Fibroblast of skin of right quadriceps (primary cell): ENCODE measurements at places on chromosomes 11 and 22.
A peak's percentile ranks its signal among the peaks of the same experiment; 100 is the strongest.

GRCh38 chr22:47043835-47044721 lies 281.6 kb downstream of the TBC1D22A start:
- peak; percentile 57 for DNase-seq

GRCh38 chr11:120923866-120924508 lies 99.9 kb upstream of the TBCEL start:
- no peak for DNase-seq

DNA sequence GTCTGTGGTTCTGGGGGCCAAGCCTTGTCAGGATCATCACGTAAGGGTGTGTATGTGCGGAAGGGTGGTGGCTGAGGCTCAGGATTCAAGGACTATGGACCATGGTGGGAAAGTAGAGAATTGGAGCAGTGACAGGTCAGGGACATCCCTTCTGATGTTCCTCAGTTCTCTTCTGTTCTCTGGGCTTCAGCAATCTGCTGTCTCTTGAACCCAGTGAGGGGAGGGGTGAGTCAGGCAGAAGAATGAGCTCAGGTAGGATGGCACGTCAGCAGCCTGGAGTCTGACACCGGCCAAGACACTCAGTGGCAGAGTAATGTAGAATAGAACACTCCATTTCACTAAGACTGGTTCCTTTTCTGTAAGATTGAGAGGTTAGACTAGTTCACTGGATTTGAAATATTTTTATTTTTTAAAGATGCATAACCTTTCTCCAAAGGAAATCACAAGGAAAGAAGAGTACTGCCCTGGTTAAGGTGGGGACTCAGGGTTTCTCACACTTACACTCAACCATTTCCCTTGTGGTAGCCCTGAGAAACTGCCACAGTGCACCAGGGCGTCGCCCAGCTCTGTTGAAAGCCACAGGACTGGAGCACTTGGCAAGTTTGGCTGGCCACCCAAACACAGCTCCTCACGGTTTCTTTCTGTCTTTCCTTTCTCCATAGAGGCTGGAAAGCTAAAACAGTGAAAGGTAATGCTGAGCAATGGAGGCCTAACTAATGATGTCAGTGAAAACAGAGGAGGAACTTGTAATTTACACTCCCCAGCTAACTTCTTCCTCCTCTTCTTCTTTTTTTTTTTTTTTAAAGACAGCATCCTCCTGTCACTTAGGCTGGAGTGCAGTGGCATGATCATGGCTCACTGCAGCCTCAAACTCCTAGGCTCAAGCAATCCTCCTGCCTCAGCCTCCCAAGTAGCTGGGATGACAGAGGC lies 23.1 kb upstream of the MICAL2 start:
- peak; percentile 85 for DNase-seq

DNA sequence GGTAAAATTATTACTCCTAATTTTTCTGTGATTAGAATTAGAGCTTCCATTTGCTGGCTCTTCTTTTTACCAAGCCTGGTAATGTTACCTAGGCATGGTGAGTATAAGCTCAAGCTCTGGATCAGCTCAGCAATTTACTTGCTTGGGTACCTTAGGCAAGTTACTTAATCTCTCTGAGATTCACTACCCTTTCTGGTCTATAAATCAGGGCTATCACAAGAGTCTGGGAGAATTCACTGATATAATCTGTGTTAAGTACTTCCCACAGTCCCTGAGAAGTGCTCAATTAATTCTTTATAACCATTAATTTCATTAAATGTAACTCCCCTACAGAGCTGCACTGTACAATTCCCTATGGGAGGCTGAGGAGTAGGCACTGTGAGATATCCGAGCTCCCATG lies 44.2 kb downstream of the TMEM123 start:
- DNase-seq = no peak

- DNase-seq = no peak
Measured at GRCh38 chr22:32348031-32348611, 9.5 kb upstream of the RFPL3 start.

- DNase-seq = no peak
Measured at GRCh38 chr22:27609451-27609888, 192.1 kb downstream of the MN1 start.

DNA sequence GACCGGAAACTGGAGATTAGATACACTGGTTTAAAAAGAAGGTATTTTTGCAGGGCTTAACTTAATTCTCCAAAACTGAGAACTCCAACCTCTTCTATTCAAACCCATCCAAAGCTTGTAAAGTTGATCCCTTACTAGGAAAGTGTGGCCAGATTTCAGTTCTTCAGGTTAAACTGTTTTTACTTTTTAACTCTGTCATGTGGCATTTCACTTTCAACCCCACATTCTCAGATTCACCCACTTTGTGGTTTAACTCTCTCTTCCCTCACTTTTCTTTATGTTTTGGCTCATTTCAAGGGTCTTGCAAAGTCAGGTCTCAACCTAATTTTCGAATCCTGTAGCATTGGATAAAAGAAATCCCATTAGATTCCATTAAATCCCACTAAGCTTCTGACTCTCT lies 75.4 kb downstream of the MPPED2 start:
- no peak for DNase-seq

- no peak for DNase-seq
Measured at GRCh38 chr11:111393096-111393495, 14.0 kb upstream of the POU2AF1 start.

- DNase-seq = no peak
Measured at GRCh38 chr22:30054764-30055069, 25.5 kb upstream of the HORMAD2 start.

- no peak for DNase-seq
Measured at GRCh38 chr11:61153593-61154095, 7.6 kb downstream of the VPS37C start.

DNA sequence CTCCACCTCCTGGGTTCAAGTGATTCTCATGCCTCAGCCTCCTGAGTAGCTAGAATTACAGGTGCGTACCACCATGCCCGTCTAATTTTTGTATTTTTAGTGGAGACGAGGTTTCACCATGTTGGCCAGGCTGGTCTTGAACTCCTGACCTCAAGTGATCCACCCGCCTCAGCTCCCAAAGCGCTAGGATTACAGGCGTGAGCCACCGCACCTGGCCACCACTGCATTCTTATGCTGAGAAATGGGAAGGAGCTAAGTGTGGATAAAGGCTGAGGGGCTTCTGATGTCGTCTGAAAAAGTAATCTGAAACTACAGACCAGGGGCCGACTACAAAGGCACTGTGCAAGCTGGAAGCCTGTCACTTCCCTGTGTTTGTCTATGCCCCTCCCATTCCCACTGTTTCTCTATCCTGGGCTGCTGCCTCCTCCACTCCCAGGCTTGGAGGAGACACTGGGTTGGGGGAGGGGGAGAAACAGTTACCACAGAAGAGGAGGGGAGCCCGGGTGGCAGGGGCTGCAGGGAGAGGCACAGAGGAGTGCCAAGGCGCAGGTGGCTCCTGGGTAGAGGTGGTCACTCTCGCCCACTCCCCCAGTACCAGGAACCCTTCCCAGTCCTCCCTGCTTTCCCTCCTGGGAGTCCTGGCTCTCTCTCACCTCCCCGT lies 2.9 kb upstream of the MTA2 start:
- DNase-seq = no peak

DNA sequence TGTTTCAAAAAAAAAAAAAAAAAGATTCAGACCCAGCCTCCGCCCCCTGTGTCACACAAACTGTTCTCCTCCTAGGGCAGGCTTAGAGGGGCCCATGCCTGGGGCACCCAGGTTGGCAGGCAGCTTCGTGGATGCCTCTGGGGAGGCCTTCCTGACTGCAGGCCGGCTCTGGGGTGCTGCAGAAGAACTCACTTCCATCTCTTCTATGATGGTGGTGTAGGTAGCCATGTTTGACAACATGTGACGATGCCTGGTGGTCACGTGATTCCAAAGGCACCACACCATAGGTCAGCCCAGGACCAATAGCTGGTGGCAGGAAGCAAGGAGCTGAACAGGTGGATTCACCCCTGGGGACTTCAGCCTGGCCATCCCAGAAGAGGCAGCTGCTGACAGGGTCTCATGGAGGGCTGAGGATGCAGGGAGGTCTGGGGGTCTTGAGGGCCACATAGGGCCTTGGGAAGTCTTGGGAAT lies 24.1 kb upstream of the CELSR1 start:
- DNase-seq = peak; percentile 19

- DNase-seq = no peak
Measured at GRCh38 chr22:39528080-39528661, 4.4 kb downstream of the RPS19BP1 start.

GRCh38 chr11:48024635-48025071 lies 44.3 kb downstream of the PTPRJ start:
- no peak for DNase-seq

DNA sequence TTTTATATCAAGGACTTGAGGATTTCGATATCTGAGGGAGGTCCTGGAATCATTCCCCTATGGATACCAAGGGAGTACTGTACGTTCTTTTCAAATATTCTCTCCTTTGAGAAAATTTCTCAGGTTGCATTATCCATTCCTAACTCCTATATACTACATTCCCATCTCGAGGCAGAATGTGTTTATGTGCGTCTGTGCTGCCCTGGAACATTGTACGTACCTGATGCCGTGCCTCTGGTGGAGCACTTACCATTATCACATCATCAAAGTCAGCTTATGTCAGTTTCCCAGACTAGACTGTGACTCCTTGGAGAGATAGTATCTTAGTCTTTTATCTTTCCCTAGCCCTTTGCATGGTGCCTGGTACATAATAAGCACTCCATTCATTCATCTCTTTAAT lies 21.7 kb downstream of the UBASH3B start:
- DNase-seq = no peak

- DNase-seq = no peak
Measured at GRCh38 chr22:37156686-37157435, 7.1 kb upstream of the IL2RB start.

DNA sequence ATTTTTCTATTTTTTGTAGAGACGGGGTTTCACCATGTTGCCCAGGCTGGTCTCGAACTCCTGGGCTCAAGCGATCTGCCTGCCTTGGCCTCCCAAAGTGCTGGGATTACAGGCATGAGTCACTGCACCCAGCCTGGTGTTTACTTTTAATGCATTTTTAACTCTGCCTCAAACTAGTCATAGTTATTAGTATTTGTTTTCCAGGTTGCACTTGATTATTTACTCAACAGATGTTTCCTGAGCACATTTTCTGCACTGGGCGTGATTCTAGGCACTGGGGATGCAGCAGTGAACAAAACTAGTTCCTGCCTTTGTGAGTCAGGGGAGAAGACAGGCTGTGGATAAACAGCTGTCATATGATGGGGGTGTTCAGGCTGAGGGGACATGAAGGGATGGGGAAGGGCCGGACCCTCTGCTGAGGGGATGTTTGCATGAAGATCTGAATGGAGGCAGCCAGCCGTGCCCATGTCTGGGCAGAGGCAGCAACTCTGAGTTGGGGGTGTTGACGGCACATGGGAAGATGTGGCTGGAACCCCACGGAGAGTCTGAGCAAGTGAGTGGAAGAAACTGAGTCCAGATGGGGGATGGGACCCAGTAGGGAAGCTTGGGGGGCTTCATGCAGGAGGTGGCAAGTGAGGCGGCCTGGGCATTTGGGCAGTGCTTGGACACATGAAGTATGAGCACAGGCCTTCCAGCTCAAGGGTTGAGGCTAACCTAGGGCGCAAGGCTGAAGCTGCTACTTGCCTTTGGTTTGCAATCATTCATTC lies 34.4 kb downstream of the MPPED1 start:
- no peak for DNase-seq

- no peak for DNase-seq
Measured at GRCh38 chr22:33639588-33640254, 280.6 kb downstream of the LARGE1 start.

DNA sequence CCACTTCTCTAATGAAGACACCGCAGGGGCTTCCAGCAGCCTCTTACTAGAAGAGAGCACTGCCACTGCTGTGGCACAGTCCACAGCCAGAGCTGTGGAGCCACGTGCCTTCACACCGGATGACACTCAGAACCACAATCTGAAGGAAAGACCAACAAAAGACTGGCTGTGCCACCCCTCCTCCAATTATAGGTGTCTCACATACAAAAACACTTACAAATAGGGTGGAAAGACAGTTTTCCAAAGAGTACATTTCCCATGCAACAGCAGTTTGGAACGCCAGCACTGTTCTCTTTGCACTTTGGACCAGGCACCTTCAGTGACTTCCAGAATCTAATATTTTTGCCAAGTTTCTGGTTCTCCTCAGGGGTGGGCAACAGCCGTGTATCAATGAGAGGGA lies 38.0 kb upstream of the SLC25A1 start:
- DNase-seq = no peak

DNA sequence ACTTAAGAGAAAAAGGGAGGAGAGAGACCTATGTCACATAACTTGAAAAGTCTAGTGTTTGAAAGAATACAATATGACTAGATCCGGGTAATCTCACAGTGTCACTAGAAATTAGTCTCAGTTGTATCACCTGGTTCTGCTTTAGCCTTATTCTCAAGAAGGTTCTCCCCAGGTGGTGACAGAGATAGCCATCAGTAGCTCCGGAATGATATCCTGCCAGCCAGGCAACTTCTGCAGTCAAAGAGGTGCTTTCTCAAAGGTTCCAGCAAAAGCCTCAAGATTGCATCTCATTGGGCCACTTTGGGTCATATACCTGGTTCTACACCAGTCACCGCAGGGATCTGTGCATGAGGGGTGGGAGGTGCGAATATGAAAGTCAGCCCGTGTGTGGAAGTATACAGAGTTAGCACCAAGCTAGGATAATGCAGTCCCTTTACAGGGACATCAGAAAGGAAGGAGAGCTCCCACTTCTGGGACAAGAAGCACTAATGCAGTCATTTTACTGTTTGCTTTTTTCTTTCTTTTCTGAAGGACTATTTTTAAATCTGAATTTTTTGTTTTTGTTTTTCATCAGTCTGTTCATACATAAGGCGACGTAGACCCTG lies 61.1 kb downstream of the CYB5R2 start:
- DNase-seq = no peak

DNA sequence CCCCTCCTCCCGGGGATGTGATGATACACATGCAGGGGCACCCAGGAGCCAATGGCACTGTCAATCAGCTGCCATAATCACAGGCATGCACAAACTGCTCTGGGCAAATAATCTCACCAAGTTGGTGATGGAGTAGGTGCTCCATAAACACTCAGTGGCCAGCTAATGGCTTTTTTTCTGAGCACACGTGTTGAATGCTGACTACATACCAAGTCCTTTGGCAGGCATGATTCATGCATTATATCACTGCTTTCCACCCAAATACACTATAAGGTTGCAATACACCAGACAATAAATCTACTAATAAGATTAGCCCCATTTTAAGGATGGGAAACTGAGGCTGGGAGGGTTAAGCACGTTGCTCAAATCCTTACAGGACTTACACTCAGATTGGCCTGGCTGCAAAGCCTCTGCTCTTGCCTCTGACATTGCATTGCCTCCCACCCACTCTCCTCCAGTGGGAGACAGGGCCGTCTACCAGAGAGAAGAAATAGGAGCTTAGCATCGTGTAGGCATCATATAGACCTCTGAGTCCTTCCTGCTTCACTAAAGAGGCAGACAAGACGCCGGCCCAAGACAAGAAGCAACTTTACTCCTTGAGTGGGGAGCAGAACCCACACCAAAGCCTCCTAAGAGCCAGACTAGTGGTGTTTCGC lies 32.7 kb upstream of the ACCSL start:
- DNase-seq = peak; percentile 71

DNA sequence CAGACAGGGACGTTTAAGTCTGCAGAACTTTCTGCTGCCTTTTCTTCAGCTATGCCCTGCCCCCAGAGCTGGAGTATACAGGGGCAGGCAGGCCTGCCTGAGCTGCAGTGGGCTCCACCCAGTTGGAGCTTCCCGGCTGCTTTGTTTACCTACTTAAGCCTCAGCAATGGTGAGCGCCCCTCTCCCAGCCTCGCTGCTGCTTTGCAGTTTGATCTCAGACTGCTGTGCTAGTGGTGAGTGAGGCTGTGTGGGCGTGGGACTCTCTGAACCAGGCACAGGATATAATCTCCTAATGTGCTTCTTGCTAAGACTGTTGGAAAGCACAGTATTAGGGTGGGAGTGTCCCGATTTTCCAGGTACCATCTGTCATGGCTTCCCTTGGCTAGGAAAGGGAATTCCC lies 38.5 kb downstream of the NELL1 start:
- no peak for DNase-seq
